ENCODE measurements at places on chromosomes 6 and 20.

DNA sequence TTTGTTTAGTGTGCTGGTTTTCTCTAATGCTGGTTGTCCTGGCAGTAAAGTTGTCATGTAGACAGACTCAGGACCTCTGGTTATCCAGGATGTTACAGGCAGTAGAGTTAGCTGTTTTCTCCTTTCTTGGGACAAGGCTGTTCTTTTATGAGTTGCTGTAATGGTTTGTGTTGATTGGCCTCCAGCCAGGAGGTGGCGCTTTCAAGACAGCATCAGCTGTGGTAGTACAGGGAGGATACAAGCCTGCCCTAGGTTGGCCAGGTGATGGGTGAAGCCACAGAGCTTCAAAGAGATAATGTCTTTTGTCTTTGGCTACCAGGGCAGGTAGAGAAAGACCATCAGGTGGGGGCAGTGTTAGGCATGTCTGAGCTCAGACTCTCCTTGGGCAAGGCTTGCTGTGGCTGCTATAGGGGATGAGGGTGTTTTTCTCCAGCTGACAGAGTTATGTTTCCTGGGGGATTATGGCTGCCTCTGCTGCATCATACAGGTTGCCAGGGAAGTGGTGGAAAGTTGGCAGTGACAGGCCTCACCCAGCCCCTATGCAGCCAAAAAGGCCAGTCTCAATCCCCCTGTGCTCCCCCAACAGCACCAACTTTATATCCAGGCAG, 127.2 kb upstream of the TAB2 start:
- DNase-seq, result no peak

- no peak for DNase-seq
Measured at GRCh38 chr6:42394151-42394550, 57.6 kb downstream of the TRERF1 start.

DNA sequence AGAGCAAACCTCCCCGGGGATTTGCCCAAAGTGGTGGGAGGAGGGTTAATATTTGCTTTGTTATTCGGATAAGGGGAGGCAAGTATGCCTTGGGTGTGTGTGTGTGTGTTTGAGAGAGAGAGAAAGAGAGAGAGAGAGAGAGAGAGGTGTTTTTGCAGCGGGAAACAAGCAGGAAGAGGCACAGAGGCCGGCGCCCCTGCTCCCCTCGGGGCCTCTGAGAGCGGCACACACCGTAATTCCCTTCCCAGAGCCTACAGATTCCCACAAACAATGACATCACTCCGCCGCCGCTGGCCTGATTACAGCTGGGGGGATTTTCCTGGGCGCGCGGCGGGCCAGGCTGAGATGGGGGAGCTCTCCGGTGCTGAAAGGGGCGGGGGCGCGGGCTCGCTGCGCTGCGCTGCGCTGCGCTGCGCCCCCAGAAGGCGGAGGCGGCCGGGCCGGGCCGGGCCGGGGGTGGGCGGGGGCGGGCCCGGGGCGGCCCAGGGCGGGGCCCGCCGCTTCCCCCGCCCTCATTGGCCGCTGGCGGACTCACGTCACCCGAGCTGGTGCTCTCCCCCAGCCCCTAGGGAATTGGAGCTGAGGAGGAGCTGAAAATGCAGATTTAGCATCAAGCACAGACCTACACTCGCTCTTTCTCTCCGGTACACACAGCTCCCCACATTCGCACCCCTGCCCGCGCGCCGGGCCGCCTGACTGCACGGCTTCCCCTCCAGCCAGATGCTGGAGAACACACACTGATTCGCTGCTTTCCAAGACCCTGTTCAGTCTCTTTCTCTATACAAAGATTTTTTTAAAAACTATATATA, at the start of gene PCSK2:
PCSK2 (plus strand) TSS at position 631 of the 809 bp plus-strand sequence. CDS start 266 bp downstream, outside the sequence.
- peak; percentile 98 for DNase-seq

DNA sequence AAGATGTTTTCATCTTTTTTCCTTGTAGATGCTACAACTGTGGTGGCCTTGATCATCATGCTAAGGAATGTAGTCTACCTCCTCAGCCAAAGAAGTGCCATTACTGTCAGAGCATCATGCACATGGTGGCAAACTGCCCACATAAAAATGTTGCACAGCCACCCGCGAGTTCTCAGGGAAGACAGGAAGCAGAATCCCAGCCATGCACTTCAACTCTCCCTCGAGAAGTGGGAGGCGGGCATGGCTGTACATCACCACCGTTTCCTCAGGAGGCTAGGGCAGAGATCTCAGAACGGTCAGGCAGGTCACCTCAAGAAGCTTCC, 101.5 kb downstream of the POPDC3 start:
- DNase-seq, result no peak

GRCh38 chr20:31569163-31570020, 35.7 kb upstream of the ID1 start:
- DNase-seq, result peak; percentile 57

All from SHP77 treated with DMSO at 0.1 percent for 48 hours (cell line).